ENCODE measurements at places on chromosomes 4 and X.

- DNase-seq = no peak
These were observed 293.2 kb upstream of the PRPS2 start for GRCh38 chrX:12497832-12498591.

GRCh38 chr4:139838811-139839210 lies 173.2 kb downstream of the MGST2 start:
- no peak for DNase-seq

DNA sequence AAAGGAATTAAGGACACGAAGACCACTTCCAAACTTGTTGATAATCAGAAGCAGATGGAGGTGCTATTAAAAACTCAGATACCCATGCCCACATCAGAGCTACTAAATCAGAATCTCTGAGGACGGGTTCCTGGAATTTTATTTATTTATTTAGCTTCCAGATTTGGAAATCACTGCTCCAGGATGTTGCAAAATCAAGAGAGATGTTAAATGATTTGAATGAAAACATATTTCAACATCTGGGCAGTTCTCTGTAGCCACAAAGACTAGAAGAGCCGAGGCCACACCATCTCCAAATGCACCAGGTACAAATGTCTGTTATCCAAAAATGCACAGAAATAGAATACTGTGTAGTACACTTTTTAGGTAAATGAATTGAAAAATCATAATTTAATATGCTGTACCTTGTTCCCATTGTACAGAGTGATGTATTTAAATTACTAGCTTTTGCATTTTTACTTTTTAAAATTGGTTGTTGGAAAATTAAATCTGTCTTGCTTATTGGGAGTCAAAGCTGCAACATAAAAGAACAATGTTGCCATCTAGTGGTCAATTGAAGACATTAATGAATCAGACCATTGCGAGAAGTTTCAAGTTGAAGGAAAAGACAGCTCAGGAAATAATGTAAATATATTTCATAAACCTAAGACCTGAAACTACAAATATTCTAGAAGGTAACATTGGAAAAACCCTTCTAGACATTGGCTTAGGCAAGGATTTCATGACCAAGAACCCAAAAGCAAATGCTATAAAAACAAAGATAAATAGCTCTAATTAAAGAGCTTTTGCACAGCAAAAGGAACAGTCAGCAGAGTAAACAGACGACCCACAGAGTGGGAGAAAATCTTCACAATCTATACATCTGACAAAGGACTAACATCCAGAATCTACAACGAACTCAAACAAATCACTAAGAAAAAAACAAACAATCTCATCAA lies 151.3 kb upstream of the TTC29 start:
- no peak for DNase-seq

- DNase-seq = no peak
These were observed 56.6 kb upstream of the SCOC start for GRCh38 chr4:140316799-140317198.
